Activated CD4-positive, alpha-beta T cell treated with anti-CD3 and anti-CD28 coated beads for 36 hours (primary cell): ENCODE measurements at places on chromosomes 5 and 9.
A peak's percentile ranks its signal among the peaks of the same experiment; 100 is the strongest.

DNA sequence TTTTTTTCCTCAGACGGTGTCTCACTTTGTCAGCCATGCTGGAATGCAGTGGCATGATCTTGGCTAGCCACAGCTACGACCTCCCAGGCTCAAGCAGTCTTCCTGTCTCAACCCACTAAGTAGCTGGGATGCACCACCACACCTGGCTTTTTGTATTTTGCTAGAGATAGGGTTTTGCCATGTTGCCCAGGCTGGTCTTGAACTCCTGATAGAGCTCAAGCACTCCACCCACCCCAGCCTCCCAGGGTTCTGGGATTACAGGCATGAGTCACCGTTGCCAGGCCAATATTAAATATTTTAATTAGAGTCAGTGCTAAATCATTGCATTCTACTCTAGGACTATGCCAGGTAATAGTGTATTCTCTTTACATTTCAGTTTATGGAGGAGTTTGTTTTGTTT is 41.5 kb downstream of the UBE2R2 start:
- peaks cover 28% of the 10 kb centered on the region for H3K4me1 ChIP-seq
- H3K27ac ChIP-seq = no peak overlapping the region
- no peaks in the 10 kb centered on the region for H3K27me3 ChIP-seq
- peaks cover 7% of the 10 kb centered on the region for H3K36me3 ChIP-seq
- H3K4me3 ChIP-seq = no peak overlapping the region

DNA sequence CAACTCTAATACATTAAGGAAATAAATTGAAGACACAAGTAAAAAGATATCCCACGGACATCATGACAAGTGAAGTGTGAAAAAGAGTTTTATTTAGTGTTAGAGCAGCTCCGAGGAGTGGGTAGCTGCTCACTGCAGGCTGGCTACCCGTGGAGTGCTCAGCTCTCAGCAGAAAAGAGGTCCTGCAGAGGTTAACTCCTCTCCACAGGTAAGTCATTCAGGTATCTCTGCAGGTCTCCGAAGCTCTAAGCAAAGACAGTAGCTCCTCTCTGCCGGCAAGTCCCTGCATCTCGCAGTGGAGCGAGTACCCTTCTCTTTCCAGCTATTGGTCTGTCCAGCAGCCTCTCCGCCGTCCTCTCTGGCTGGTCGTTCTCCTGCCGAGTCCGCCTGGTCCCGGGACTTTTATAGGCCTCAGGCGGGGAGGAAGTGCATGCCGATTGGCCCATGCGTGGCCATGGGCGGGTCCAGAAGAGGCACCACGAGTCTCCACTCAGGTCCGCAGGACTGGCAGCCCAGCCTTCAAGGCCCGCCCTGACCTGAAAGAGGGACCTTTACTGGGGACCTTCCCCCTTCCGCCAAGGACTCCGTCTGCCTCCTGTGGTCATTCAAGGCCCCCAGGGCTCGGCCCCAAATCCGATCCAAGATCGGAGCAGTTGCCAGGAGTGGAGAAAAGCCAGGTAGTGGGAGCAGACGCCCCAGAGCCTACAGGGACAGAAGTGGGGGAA is 29.9 kb downstream of the BTNL9 start:
- H3K27ac ChIP-seq = no peak overlapping the region
- H3K4me3 ChIP-seq = no peak overlapping the region
- no peaks in the 10 kb centered on the region for H3K36me3 ChIP-seq
- H3K27me3 ChIP-seq = peaks cover 43% of the 10 kb centered on the region
- no peaks in the 10 kb centered on the region for H3K4me1 ChIP-seq

- H3K36me3 ChIP-seq = peaks cover 2% of the 10 kb centered on the region
- no peak overlapping the region for H3K27ac ChIP-seq
- no peaks in the 10 kb centered on the region for H3K27me3 ChIP-seq
- H3K4me1 ChIP-seq = peaks cover 17% of the 10 kb centered on the region
Measured at GRCh38 chr9:114820776-114821501, 15.1 kb upstream of the TNFSF15 start.

- DNase-seq = no peak
- peaks cover 16% of the 10 kb centered on the region for H3K4me1 ChIP-seq
- no peaks in the 10 kb centered on the region for H3K27me3 ChIP-seq
- no peaks in the 10 kb centered on the region for H3K36me3 ChIP-seq
- no peak overlapping the region for H3K4me3 ChIP-seq
Measured at GRCh38 chr5:143558048-143558447, 154.6 kb upstream of the NR3C1 start.

GRCh38 chr5:132228241-132229035 is 785 bp upstream of the P4HA2 start:
- H3K27ac ChIP-seq = no peak overlapping the region
- H3K36me3 ChIP-seq = no peaks in the 10 kb centered on the region
- H3K4me1 ChIP-seq = peaks cover 14% of the 10 kb centered on the region
- H3K27me3 ChIP-seq = peaks cover 35% of the 10 kb centered on the region
- no peak for DNase-seq
- H3K4me3 ChIP-seq = peak overlapping the region; percentile 54

- no peaks in the 10 kb centered on the region for H3K4me1 ChIP-seq
- no peak overlapping the region for H3K4me3 ChIP-seq
- H3K36me3 ChIP-seq = no peaks in the 10 kb centered on the region
Measured at GRCh38 chr5:126965061-126965475, 65.3 kb downstream of the MARCHF3 start.

GRCh38 chr9:122374885-122375420 is 4.1 kb downstream of the PTGS1 start:
- H3K27ac ChIP-seq = no peak overlapping the region
- no peaks in the 10 kb centered on the region for H3K36me3 ChIP-seq
- peaks cover 29% of the 10 kb centered on the region for H3K27me3 ChIP-seq
- peaks cover 9% of the 10 kb centered on the region for H3K4me1 ChIP-seq
- no peak for DNase-seq

DNA sequence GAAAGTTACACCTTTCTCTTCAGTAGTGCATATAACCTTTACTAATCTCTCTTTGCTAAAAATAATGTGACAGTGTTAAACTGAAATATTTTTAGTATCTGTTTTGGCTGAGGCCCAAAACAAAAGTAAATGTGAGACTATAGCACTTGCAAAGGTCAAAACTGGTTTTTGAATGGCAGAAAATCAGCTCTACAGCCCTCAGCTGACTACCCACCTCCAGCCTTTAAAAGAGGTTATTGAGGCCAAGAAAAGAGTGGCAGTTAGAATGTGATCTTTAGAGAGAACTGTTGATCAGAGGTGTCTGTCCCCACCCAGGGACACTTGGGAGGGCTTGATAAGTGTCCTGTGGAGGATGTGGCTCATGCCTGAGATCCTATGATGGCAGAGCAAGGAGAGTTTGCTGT is 30.9 kb downstream of the PRKACG start:
- no peak for DNase-seq
- H3K36me3 ChIP-seq = no peaks in the 10 kb centered on the region
- no peak overlapping the region for H3K4me3 ChIP-seq
- H3K27me3 ChIP-seq = no peaks in the 10 kb centered on the region
- peaks cover 48% of the 10 kb centered on the region for H3K4me1 ChIP-seq

- no peaks in the 10 kb centered on the region for H3K4me1 ChIP-seq
- no peak for DNase-seq
- H3K27ac ChIP-seq = no peak overlapping the region
- no peak overlapping the region for H3K4me3 ChIP-seq
Measured at GRCh38 chr9:91857291-91858212, 92.5 kb downstream of the ROR2 start.

DNA sequence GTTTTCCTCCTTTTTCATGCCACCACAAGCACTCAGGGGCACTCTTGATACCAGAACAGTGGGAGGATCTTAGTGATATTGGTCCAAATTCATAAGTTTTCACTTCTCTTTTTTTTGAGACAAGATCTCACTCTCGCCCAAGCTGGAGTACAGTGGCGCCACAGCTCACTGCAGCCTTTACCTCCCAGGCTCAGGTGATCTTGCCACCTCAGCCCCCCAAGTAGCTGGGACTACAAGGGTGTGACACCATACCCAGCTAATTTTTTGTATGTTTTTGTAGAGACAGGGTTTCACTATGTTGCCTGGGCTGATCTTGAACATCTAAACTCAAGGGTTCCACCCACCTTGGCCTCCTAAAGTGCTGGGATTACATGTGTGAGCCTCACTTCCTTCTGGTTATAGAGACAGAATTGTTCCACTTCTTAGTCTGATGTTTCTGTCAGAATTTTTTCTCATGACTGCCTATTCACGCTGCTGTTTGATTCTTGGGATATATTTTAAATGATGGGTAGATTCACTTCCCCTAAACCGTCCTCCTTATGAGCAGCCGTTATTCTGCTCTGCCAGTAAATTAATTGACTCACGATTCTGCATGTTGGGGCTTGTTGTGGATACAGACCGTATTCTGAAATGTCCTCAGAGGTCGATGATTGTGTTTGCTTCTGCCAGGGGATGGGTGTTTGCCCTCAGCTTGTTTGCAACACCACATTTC is 30.8 kb downstream of the MTAP start:
- H3K4me1 ChIP-seq = peaks cover 69% of the 10 kb centered on the region
- no peaks in the 10 kb centered on the region for H3K27me3 ChIP-seq

DNA sequence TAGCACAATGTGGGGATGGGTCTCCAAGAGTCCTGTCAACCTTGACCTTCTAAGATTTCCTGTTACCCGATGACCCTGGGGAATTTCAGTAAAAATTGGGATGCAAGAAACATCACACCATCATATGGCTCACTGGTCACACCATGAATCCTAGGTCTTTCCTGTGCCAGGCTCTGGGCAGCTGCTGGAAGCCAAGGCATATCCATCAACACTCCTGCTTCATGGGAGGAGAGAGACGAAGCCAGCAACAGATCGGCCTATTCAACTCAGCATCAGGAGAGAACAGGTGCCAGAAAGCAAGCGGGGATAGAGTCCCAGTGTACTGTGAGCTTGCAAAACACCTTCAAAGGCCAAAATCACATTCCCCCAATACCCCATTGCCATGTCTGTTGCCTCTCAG is 6.5 kb upstream of the NEK6 start:
- H3K4me3 ChIP-seq = no peak overlapping the region
- no peak overlapping the region for H3K27ac ChIP-seq
- peaks cover 15% of the 10 kb centered on the region for H3K27me3 ChIP-seq
- no peak for DNase-seq
- peaks cover 20% of the 10 kb centered on the region for H3K4me1 ChIP-seq
- no peaks in the 10 kb centered on the region for H3K36me3 ChIP-seq

DNA sequence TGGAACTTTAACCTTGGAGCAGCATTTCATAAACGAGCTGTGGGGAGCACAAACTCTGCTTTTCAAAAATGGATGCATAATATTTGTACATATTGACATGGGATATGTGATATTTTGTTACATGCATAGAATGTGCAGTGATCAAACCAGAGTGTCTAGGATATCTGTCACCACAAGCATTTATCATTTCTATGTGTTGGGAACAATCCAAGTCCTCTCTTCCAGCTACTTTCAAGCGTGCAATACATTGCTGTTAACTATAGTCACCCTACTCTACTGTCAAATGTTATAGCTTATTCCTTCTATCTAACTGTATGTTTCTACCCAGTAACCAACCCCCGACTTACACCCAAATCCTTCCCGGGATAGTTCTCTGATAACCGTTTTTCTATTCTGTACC is 15.0 kb upstream of the C5orf58 start:
- H3K27ac ChIP-seq = no peak overlapping the region
- DNase-seq = no peak
- H3K36me3 ChIP-seq = no peaks in the 10 kb centered on the region
- H3K4me1 ChIP-seq = no peaks in the 10 kb centered on the region

DNA sequence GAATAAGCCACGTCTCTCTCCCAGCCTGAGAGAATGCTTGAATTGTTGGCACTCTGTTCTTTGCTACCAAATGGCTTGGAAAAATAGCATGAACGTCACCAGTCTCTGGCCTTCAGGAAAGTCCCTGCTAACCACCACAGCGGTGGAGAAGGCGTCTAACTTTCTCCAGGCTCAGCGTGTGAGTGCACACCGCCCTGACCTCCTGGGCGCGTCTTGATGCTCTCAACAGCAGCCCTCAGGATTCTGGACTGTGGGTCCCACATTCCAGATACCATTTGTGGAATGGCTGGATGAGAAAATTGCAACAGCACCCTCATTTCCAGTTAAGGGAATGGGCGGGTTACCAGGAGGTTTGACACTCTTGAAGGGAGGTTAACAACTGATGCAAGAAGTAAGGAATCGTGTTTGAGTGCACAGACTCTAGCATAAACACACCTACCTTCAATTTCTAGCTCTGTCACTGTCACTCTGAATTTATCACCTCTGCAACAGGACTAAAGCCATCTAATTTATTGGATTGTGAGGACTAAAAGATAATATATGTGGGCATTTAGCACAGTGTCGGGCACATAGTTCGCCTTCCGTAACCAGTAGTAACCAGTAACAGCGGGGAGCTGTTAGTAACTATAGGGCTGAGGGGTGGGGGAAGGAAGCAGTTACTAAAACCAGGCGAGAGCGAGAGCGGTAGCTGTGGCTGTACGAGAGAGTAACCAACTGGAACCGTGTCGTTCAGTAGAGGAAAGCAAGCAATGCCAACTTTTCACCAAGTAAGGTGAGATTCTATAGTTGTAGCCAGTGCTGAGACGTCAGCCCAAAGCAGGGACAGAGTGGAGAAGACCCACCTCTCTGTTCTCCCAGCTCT is 807 bp upstream of the PLGRKT start:
- H3K4me3 ChIP-seq = peak overlapping the region; percentile 85
- H3K27me3 ChIP-seq = no peaks in the 10 kb centered on the region
- peak overlapping the region; percentile 99 for H3K27ac ChIP-seq

DNA sequence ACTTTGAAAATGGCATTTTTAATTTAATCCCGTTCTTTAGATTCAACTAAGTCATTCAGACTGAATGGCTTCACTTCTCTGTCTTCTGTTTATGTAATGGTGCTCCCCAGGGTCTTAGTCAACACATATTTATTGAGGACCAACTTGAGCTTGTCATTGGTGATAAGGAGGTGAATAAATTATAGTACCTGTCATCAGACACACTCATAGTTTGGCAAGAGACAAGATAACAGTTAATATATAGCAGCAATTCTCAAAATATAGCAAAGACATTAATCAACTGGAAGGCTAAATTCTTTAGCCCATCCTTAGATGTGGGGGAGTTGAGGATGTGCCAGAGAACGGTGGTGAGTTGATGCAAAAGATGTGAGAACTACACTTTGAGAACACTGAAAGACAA is 78.4 kb downstream of the MACIR start:
- DNase-seq = no peak
- no peaks in the 10 kb centered on the region for H3K36me3 ChIP-seq
- H3K27me3 ChIP-seq = no peaks in the 10 kb centered on the region
- H3K4me3 ChIP-seq = no peak overlapping the region
- H3K4me1 ChIP-seq = no peaks in the 10 kb centered on the region

GRCh38 chr5:147956842-147957223 is 50.5 kb upstream of the C5orf46 start:
- no peak for DNase-seq
- H3K36me3 ChIP-seq = no peaks in the 10 kb centered on the region
- H3K27me3 ChIP-seq = peaks cover under 1% of the 10 kb centered on the region
- H3K4me1 ChIP-seq = no peaks in the 10 kb centered on the region
- H3K27ac ChIP-seq = no peak overlapping the region
